ENCODE measurements at places on chromosomes 7 and 10. TPM values are rescaled to one million over a fixed set of nuclear protein-coding genes. Genes with fewer than 3 reads are reported as not detected.

DNA sequence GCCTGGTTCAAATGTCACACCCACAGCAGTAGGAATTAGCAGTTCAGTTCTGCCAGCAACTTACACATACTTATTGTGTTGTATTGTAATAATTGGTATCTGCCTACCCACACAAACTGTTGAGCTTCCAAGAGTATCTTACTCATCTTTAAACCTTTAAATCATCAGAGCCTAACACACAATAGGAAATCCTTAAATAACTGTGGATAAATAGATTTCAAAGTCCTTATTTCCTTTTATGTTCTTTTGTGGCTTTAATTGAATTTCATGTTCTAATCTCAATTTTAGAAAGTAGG is 3.9 kb downstream of the CASD1 start:
- DNase-seq: no peak

- DNase-seq: no peak
These were observed 19.1 kb downstream of the FAM3C start for GRCh38 chr7:121376979-121377378.

- DNase-seq: no peak
These were observed 101.9 kb downstream of the EVX1 start for GRCh38 chr7:27344471-27344870.

- no peak for DNase-seq
These were observed 25.3 kb downstream of the CCDC6 start for GRCh38 chr10:59880971-59881510.

Gene MYOZ1
- 3.9 TPM for total RNA-seq

All from tibial nerve (tissue), 4 donors.